ENCODE measurements at places on chromosomes 3 and 15.

- H3K27me3 ChIP-seq, result no peaks in the 10 kb centered on the region
- peaks cover 4% of the 10 kb centered on the region for H3K36me3 ChIP-seq
- DNase-seq, result no peak
- H3K27ac ChIP-seq, result no peak overlapping the region
- peaks cover 70% of the 10 kb centered on the region for H3K4me1 ChIP-seq
These were observed 147.8 kb downstream of the PLCL2 start for GRCh38 chr3:17032407-17033034.

DNA sequence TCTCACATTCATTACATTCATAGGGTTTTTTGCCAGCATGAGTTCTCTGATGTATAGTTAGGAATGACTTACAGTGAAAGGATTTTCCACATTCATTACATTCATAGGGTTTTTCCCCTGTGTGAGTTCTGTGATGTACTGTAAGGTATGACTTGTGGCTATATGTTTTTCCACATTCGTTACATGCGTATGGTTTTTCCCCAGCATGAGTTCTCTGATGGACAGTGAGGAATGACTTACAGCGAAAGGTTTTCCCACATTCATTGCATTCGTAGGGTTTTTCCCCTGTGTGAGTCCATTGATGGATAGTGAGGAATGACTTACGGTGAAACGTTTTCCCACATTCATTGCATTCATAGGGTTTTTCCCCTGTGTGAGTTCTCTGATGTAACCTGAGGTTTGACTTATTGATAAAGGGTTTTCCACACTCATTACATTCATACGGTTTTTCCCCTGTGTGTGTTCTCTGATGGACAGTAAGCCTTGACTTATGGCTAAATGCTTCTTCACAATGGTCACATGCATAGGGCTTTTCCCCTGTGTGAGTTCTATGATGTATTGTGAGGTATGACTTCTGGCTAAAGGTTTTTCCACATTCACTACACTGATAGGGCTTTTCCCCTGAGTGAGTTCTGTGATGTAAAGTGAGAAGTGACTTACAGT lies 47.4 kb downstream of the ZNF717 start:
- H3K4me1 ChIP-seq, result no peaks in the 10 kb centered on the region
- peaks cover 1% of the 10 kb centered on the region for H3K36me3 ChIP-seq
- no peak overlapping the region for H3K27ac ChIP-seq

DNA sequence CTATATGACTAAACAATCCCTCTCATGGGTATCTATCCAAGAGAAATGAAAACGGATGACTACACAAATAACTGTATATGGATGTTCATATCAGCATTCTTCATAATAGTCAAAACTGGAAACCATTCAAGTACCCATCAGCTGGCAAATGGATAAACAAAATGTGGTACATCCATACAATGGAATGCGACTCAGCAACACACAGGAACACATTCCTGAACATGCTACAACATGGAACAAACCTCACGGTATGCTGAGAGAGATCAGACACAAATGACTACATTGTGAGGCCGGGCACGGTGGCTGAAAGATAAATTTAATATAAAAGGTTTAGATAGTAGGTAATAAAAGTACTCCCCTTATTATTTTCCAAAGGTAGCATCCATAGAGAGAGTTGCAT lies 42.6 kb downstream of the CCR4 start:
- DNase-seq, result no peak
- no peaks in the 10 kb centered on the region for H3K27me3 ChIP-seq
- no peak overlapping the region for H3K4me3 ChIP-seq
- peaks cover 38% of the 10 kb centered on the region for H3K4me1 ChIP-seq

DNA sequence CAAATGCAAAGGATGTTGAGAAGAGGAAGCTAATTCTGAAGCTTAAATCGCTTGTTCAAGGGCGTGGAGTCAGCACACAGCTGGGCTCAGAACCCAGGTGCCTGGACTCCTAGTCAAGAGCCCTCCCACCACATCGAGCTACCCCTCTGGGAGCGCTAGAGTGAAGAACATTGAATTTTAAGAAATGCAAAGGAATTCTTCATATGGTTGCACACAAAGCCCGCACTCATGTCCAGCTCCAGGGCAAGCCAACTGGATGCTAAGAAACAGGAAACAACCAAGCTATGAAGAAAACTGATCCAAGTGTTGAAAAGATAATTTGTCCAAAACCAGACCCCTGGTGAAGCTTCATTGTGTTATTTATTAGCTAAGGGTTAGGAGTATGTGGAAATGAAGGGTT lies 122.3 kb downstream of the ALDH1A2 start:
- H3K36me3 ChIP-seq, result no peaks in the 10 kb centered on the region
- H3K4me3 ChIP-seq, result no peak overlapping the region

DNA sequence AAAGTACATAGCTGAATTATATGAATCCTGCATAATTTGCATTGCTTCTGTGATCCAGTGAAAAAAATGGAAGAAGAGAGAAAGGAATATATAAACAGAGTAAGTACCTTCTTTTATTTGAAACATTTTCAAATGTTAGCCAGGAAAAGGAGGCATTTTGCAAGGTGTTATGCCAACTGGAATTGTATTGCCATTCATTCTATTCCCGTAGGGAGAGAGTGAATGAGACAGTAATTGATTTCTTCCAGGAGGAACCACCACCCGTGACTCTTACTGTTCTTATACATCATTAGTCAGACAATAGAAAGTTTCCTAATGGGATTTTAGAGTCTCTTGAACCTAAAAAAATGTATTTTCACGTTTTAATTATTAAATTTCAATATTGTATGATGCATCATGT lies 324.1 kb upstream of the ALCAM start:
- H3K36me3 ChIP-seq, result no peaks in the 10 kb centered on the region
- H3K27me3 ChIP-seq, result no peaks in the 10 kb centered on the region
- no peak for DNase-seq
- no peak overlapping the region for H3K4me3 ChIP-seq
